ENCODE measurements at places on chromosomes 7 and 10.
A peak's percentile ranks its signal among the peaks of the same experiment; 100 is the strongest.

- DNase-seq: no peak
Measured at GRCh38 chr7:139626817-139627216, 103.3 kb downstream of the CLEC2L start.

DNA sequence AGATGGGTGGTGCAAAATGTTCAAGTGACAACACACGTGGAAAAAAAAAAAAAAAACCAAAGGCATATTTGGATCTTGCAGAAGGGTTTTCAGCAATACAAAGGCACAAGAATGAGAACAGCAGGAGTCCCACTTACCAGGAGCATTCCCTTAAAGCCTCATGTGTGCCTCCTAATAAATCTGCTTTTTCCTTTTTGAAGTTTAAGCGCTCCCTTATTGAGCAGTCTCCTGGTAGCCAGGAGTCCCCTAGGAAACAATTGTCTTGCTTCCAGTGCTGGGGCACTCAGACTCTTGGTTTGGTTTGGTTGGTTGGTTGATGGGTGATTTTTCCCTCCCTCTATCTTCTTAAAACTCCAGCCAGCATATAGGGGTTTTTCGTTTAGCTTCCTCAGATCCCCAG lies 321.8 kb upstream of the NFE2L3 start:
- DNase-seq: no peak

DNA sequence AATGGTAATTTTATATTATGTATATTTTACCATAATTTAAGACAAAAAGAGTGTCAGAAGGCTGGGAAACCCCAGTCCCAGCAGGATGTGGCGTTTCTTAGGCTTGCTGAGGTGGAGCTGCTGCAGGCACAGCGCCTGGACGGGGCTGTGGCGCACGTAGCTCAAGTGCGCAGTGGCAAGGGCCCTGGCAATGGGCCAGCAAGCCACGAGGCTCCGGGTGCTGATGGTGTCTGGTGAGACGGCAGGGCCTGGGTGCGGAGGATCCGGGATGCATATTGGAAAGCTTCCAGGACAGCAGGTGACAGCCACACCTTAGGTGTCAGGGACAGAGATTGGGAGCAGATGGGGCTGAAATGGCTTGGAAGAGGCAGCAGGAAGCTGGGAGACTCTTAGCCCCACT lies 37.2 kb downstream of the CLEC2L start:
- no peak for DNase-seq

DNA sequence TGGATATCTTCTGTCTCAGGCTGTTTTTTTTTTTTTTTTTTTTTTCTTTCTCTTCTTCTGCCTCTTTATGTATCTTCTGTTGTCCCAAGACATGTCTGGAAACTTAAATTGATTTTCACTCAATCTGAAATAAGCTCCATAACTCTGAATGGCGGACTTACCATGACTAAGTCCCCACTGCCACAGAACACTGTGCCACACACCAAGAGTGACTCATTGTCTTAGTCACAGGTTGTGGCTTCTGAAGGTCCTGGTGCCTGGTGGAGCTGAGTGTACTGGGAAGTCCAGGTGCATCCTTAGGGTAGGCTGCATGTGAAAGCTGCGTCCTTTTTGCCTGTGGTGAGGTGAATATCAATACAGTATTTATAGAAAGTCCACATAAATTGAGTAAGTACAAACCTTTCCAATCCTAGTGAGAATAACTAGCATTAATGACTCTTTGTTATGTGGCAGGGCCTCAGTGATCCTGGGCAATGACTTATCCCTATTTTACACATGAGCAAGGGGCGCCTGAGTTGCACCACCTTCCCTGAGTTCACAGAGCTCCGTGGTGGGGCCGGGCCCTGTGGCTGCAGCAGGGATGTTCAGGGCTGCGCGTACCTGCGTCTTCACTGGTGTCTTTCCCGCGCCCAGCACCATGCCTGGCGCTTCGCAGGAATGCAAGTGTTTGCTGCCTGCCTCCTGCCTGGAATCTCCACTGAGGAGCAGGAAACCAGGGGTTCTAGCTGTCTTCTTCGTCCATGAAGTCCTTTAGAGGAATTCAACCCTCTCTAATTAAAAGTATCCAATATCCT lies 4.3 kb downstream of the PFKP start:
- no peak for DNase-seq

DNA sequence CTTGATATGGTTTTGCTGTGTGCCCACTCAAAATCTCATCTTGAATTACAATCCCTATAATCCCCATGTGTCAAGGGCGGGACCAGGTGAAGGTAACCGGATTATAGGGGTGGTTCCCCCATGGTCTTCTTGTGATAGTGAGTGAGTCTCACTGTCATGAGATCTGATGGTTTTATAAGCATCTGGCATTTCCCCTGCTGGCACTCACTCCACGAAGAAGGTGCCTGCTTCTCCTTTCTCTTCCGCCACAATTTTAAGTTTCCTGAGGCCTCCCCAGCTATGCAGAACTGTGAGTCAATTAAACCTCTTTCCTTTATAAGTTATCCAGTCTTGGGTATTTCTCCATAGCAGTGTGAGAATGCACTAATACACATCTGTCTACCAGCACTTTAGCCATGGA lies 109.5 kb upstream of the SDK1 start:
- DNase-seq: no peak

DNA sequence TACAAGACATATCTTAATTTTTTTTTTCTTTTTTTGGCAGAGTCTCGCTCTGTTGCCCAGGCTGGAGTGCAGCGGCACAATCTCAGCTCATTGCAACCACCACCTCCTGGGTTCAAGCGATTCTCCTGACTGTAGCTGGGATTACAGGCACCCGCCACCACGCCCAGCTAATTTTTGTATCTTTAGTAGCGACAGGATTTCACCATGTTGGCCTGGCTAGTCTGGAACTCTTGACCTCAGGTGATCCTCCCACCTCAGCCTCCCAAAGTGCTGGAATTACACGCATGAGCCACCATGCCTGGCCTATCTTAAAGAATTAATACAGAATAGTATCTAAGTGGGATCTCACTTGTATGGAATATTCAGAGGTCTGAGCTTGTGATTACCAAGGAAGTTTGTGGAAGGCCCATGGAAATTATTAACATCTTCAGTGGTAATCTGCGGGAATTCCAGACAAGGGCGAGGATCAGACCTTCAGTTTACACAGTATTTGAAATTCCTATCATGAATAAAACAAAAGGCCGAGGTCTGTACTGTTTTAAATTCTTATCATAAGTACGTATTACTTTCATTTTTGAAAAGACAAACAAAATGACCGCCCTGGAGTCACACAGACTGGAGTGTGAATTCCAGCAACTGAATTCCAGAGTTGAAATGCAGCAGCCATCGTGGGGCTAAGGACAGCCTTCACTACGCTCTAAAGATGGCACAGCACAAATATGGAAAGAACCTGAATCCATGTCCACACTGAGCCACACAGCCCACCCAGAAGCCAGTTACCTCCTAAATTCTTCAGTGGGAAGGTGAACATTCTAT lies 16.7 kb downstream of the GPRIN2 start:
- DNase-seq: no peak

GRCh38 chr7:128679920-128680319 lies 7.8 kb downstream of the GARIN1A start:
- peak; percentile 7 for DNase-seq

DNA sequence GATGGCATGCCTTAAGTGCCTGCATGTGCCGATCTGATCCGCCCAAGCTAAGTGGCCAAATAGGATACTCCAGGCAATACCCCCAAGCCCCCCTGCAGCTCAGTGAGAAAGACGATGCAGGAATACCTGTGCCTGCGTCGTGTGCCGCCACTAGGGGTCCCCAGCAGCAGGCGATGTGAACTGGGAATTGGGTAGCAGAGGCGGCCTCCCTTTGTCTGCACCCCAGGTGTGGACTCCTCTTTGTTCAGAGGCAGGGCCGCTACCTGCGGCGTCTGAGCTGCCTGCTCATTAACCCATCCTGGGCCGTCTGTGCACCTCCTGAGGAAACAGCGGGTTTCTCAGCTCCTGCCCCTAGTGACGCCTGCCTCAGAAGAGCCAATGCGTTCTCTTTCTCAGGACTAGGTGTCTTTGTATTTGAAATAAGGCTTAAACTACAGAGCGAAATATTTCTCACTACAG lies 4.8 kb upstream of the CHN2 start:
- DNase-seq: peak; percentile 53

DNA sequence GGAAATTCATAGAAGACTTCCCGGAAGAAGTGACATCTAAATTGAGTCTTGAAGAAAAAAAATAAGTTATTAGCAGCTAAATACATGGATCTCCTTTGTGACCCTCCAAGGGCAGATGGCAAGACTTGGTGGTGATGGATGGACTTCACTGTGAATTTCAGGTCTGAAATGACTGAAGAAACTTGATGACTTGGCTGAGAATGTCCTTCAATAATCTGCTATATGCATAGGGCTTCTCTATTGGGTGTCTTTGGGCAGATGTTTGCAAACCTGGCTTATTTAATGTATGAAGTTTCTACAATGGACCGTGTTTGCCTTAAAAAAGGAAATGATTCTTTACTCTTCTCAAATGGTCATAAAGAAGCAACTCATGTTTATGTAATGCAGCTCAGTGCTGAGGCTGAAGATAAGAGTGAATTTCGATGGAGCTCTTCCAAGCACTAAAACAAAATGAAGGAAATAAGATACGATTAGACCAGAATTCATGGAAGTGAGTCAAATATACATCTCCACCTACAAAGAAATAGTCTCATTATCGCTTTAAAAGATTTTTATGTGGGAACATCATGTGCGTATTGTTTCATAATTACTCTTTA lies 116.6 kb upstream of the WDR11 start:
- no peak for DNase-seq

GRCh38 chr7:46682836-46683624 lies 762.0 kb upstream of the IGFBP3 start:
- DNase-seq: peak; percentile 73

- DNase-seq: no peak
Measured at GRCh38 chr7:15560968-15561367, 847 bp downstream of the AGMO start.

GRCh38 chr10:133159950-133160825 lies at the start of gene KNDC1:
KNDC1 (plus strand) TSS chr10:133160219; CDS start chr10:133160468, 249 bp downstream.
- no peak for DNase-seq

DNA sequence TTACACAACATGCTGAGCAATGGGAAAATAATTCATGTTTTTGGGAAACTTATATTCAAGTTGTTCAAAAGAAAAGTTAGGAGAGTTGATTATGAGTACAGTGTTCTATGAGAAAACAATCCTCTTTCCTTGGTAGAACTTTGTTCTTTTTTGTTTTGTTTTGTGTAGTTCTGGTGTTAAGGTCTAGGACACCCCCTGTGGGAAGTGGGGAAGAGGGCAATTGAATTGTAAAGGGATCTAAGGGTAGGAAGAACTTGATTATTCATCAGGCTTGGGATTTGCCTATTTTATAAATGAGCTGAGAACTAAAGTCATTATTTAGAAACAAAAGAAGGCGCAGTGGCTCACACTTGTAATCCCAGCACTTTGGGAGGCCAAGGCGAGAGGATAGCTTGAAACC lies 25.9 kb upstream of the CDK13 start:
- no peak for DNase-seq

- no peak for DNase-seq
Measured at GRCh38 chr7:7080802-7081201, 101.5 kb upstream of the C1GALT1 start.

DNA sequence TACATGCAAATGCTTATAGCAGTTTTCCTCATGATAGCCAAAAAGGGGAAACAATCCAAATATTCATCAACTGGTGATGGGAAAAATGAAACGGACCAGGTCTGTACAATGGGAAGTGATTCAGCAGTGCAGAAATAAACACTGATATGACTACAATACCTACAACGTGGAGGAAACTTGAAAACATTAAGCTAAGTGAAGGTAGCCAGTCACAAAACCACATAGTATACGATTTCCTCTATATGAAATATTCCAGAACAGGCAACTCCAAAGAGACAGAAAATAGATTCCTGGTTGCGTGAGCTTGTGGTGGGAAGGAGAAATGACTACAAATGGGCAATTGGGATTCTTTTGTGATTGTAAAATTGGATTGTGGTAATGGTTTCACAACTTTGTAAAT lies 263.1 kb upstream of the PITRM1 start:
- no peak for DNase-seq

DNA sequence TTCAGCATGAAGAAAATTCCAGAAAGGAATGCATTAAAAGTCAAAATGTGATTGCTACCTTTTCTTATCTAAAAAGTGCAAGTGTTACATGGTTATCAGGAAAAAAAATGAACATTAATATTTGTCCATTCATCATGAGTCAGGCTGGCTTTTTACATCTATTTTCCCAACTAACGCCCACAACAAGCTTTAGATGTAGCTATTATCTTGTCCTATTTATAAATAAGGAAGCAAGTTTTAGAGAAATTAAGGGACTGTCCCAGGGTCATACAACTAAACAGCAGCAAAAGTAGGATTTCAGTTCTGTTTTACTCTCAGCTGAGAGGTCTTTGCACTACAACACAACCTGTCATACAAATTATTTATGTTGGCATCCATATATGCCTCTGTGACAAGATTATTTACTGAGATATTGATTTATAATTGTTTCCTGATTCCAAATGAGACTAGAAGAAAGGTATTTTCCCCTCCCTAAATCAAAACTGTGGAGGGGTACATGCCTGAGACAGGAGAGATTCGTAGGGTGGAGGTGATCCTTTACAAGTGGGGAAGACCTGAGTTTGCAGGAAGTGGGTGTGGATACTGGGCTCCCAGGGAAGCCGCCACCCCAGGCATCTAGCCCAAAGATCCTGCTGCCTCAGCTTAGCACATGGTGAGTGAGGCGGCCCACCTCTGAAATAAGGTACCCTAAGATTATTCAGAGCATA lies 57.2 kb upstream of the ARID5B start:
- no peak for DNase-seq

- peak; percentile 48 for DNase-seq
Measured at GRCh38 chr7:37284805-37285231, 163.8 kb downstream of the ELMO1 start.

- DNase-seq: no peak
Measured at GRCh38 chr10:120689777-120690529, 161.2 kb upstream of the WDR11 start.

DNA sequence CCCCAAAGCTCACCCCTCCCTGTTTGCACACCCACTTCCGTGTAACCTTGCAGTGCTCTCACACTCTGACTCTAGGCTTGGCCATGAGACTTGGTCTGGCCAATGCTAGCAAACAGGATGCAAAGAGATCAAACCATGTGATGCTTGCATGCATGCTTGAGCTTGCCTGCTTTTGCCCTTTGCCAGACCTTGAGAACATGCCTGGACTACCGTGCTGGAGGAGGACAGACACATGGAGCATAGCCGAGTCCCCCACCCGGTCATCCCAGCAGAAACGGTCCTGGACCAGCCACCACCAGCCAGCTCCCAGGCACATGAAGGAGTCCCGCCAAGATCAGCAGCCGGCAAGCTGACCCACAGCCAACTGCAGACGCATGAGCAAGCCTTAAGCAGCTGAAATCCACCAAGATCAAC lies 23.4 kb downstream of the PYROXD2 start:
- peak; percentile 68 for DNase-seq

- DNase-seq: no peak
Measured at GRCh38 chr7:123724817-123725253, 24.0 kb downstream of the WASL start.

DNA sequence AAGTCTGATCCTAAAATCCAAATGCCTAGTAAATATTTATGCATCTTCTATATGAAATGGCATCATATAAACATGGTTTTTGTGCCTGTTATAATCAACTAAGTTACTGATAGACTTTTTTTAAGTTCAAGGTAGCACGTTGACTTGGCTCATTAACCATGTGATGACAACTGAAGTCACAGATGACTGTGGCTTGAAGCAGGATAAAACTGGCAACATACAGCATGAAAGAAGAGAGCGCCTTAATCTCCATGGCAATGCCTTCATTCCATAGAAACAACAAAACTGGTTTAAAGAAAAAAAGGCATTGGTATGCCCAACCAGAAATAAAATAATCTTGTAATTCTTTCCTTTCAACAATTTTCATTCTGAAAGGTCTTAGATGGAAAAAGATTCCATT lies 188.9 kb upstream of the CDK1 start:
- DNase-seq: no peak

- peak; percentile 64 for DNase-seq
Measured at GRCh38 chr10:14536241-14537213, 205.8 kb upstream of the FRMD4A start.

Data from GM12865 (cell line).